ENCODE measurements at places on chromosomes 3 and 15. TPM values are rescaled to one million over a fixed set of nuclear protein-coding genes. Genes with fewer than 3 reads are reported as not detected.

GRCh38 chr3:129336093-129336706 is 57.5 kb downstream of the HMCES start:
- no peak for DNase-seq

DNA sequence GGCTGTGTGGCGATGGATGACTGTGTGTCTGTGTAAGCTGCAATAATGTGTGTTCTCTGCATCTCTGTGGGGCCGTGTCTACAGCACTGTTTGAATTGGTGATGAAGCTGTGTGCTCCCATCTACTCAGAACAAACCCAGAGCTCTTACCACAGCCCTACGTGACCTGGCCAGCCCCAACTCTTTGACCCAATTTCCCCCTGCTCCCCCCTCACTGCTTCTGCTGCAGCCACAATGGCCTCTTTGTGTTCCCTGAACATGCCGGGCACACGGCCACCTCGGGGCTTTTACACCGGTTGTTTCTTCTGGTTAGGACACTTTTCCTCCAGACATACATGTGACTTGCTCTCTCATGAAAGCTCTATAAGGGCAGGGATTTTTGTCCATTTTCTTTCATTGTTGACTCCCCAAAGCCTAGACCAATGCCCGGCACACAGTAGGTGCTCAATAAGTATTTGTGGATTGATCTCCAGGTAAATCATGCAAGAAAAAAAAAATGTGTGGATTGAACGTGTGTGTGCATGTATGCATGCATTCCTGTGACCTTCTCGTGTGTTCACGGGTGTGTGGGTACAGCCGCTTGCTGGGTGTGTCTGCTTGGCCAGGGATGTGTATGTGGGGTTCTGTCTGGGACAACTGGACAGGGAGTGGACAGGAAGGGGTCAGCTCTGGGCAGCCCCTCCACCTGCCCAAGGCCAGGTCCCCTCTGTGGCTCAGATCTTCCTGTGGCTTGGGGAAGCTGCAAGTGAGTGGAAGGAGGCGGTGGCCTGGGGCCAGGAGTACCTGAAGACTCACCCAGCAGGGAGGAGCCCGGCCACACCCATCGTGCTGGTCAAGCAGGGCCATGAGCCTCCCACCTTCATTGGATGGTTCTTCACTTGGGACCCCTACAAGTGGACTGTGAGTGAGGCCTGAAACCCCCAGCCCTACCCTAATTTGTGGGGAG is 14.8 kb downstream of the VILL start:
- DNase-seq: no peak

ACP3 gene
- total RNA-seq: not detected

GRCh38 chr3:68985146-68985790 is 28.2 kb downstream of the EOGT start:
- DNase-seq: no peak

GRCh38 chr3:17505856-17506255 is 236.6 kb downstream of the TBC1D5 start:
- no peak for DNase-seq

LYZL4 gene
- not detected for total RNA-seq

STAC gene
- total RNA-seq: not detected

HDGFL3 gene
- total RNA-seq: 20.5 TPM

DNA sequence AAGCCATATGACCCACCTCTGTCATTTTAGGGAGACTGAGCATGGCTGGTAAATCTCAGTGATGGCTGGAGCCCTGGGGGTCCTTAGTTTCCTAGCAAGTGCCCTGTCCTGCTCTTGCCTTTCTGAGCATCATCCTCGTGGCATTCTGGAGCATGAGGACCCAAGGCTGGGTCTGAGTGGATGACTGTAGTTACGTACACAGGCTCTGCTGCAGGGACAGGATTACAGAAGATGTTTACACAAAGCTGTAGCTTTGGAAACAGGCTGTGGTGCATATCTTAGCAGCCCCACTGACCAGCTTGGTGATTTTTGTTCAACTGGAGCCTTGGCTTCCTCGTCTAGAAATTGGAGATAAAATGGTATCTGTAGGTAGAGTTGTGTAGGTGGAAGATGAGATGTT is 272.9 kb upstream of the CTDSPL start:
- no peak for DNase-seq

GRCh38 chr3:35653347-35653746 is 14.0 kb downstream of the ARPP21 start:
- no peak for DNase-seq

DNA sequence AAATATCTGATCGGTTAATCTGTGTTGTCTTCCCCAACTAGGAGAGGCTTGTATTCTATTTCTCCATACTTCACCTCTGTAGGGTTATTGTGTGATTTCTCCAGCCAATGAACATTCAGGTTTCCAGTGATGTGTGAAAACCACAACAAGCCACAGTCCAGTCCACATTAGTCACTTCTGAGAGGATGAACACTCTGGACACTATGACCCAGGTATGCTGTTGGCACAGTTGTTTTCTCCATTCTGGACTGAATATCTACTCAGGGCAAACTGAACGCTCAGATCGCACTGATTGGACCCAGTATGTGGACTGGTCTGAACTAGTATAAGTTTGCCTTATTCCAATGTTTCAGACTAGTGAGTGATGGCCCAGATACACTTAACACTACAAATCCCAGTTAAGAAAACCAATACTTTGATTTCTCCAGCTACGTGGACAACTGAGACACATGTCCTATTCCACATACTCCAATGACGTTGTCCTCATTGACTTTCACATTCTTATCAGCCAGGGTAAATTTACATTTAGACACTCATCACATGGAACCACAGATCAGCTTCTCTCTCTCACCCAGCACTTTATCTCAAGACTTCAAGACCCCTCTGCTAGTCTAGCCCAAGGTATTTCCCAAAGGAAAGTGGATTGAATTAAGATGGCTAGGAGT is 587.4 kb upstream of the SGO1 start:
- no peak for DNase-seq

DOCK3 gene
- 1.6 TPM for total RNA-seq

DNA sequence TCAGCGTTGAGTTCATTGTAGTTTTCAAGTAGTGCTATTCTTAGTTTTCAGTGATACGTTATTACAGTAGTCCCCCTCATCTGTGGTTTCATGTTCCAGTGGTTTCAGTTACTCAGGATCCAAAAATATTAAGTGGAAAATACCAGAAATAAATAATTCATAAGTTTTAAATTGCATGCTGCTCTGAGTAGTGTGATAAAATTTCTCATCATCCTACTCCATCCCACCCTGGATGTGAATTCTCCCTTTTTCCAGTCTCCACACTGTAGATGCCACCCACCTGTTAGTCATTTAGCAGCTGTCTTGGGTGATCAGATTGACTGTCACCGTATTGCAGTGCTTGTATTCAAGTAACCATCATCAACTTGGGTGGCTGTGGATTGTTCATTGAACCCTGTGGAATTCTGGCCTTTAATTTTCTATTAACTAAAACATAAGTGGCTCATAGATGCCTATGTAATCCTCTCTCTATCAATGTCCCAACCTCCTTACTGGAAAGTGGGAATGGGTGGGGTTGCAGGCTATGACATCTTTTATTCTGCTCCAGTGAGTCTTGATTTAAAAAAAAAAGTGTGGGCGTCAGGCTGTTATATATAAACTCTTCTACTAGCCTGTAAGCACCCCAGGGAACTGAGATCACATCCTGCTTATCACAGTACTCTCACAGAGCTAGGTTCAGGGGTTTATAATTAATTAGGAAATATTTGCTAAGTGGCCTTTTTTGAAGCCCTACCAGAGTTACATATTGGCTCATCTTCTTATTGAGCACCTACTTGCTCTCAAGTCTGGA is 97.5 kb downstream of the CFAP20DC start:
- DNase-seq: no peak

DNA sequence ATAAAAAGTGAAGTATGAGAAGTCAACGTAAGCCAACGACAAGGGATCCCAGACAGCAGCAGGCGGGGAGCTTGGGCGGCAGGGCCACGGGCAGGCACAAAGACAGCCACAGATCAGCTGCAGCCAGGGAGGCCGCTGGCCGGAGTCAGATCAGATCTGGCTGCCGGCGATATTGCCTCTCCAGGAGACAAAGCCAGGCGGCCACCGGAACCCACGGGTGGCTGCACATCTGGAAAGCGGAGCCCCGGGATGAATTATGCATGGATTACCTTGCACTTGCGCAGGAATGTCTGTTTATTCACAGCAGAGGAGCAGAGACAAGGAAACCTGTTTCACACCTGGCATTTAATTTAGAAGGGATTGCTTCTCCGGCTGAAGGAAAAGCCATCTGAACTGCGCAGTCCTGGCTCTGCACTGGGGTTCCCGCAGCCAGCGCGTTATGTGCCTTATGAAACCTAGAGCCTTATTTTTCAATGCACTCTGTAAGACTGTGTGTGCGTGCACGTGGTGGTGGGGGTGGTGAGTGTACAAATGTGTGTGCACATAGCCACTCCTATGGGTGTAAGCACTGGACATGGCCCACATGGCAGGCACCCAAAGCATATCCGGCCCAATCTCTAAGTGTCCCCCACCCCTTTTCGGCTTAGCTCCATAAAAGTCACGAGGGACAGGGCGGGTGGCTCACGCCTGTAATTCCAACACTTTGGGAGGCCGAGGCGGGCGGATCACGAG is 427.8 kb upstream of the MCTP2 start:
- DNase-seq: no peak

TTLL13 gene
- total RNA-seq: 0.58 TPM

ERC2 gene
- total RNA-seq: not detected

DNA sequence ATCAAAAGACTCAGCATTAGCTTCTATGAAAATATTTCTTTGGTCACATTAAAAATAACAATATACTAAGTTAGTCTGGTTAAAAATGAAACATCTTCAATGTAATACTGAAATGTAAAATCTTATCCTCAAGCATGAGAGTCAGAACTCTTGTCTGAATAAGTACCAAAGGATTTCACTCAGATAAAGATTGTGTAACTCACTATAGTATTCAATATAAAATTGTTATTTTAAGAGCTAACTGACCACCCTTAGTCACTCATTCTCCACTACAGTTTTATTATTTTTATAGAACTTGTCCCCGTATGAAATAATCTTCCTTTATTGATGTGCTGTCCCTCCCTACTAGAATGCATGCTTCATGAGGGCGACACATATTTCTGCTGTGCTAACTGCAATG is 426.3 kb downstream of the MECOM start:
- DNase-seq: no peak

DPH6 gene
- total RNA-seq: 10.5 TPM

LINGO1 gene
- not detected for total RNA-seq

SNRK gene
- total RNA-seq: 71.0 TPM

DNA sequence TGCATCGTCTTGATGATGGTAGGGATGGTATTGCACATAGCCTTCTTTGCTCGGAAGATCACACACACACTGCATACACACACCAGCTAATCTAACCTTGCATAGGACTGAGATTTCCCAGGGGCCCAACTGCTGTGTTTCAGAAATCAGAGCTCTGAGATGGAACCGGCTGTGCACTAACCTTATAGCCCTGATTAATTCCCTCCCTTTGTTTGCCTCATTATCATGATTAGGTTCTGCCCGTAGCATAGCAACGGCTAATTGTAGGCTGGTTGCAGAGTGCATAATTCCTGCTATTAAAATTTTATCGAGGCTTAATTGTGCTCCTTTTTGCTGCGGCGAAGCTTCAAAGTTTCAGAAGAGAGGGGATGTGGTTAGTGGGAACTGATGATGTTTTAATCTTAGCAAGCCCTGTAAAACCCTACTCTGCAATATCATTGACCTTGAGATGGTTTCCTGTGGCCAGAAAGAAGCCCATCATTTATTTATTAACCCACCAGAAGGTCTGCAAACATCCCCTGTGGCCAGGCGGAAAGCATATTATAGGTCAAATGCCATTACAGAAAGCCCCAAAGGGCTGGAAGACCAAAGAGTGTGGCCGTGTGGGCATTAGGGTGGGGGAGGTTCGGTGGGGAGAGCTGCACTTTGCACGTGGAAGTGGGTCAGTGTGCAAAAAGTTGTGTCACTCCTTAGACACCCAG is 56.2 kb upstream of the GLCE start:
- DNase-seq: no peak

LRRC57 gene
- 23.5 TPM for total RNA-seq

PRR20G gene
- total RNA-seq: not detected

RASGRF1 gene
- total RNA-seq: not detected

RAD51 gene
- total RNA-seq: 60.4 TPM
